Cortex of kidney (tissue), 1 donor: ENCODE measurements at places on chromosomes 16 and 17.

DNA sequence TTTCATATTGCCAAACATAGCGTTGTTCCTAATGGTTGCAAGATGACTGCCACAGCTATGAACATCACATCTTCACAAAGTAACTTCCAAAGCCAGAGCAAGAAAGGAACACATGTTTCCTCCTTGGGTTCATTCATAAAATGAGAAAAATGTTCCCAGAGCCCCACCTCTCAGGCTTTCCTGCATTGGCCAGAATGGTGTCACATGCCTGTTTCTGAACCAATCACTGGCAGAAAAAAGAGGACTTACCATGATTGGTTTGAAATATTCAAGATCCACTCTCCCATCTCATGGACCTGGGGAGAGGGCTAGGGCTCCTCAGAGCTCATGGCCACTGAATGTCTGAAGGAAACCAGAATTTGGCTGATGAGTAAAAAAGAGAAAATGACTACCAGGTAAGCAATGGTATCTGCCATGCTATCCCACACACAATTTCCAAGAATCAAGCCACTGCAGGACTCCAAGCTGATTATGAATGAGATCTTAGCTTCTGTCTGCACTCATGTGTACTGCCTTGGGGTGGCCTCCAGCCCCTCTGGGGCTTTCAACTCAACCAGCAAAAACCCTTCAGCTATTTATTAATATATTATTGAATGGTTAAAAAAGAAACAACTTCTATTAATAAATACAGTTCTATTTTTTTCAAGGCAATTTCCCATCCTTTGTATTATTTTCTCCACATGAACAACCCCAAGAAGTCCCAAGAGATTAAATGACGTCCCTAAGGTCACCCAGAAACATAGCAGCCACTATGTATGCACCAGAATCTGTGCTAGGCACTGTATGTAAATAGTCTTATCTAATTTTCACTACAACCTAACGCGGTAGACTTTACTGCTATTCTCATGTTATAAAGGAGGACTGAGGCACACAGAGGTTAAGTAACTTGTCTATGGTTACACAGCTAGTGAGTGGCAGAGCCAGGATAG is 61.4 kb upstream of the TMC5 start:
- no peak for DNase-seq

GRCh38 chr16:14658063-14658462 is 25.3 kb downstream of the BFAR start:
- DNase-seq: no peak

GRCh38 chr17:11535231-11535630 is 63.0 kb upstream of the DNAH9 start:
- DNase-seq: no peak

DNA sequence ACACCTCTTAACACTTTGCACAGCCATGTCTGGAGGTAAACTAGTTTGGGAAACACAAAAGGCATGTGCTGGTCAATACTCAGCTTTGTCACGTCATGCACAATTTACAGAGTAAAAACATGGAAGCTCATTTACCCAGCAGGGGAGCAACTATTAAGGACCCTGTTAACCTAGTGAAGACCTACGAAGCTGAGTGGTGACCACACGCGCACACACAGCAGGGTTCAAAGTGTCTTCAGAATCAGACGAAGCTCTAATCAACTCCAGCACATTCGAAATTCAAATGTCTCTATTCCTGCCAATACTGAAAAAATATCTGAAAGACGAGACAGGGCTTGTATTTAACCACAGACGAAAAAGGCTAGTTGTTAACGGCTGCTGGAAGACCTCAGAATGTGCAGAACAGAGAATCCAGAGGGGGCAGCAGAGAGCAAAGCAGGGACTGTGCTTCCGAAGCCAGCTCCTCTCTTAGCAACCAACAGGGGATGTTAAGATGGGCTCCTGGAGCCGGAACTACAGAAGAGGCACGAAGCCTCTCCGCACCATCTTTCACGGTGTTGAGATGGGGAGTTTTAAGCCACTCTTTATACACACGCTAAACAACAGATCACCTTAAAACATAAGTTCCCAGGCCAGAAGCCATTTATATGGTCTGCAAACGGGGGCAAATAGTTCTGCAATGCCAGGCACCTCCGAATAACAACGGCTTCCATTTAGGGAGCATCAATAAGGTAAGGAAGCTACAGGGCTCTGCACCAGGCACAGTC is 45.7 kb downstream of the CMTM4 start:
- no peak for DNase-seq

DNA sequence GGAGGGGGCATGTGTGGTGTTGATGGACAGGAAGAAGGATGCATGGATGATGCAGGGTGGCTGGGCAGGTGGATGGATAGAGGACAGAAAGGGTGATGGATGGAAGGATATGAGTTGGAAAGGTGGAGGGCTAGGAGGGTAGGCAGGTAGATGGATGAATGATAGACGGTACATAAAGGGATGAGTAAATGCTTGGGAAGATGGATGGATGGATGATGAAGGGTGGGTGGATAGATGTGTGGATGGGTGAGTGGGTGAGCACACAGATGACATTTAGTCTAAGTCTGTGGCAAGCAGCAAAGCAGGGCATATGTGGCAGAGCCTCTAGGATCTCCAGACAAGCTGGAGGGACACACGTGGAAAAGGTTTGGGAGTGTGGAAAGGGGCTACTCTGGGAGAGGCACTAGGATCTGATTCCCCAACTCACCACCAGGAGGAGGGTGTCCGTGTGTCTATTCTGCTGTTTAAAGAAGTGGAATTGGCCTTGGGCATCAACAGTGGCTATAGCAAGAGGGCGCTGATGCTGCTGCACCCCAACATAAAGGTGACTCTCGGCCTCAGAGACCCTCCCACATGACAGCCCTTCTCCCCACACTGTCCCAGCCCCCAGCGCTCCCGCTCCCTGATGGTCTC is 8.2 kb downstream of the PLD2 start:
- DNase-seq: no peak

- DNase-seq: no peak
These were observed 3.6 kb upstream of the CYTH1 start for GRCh38 chr17:78785663-78786057.

DNA sequence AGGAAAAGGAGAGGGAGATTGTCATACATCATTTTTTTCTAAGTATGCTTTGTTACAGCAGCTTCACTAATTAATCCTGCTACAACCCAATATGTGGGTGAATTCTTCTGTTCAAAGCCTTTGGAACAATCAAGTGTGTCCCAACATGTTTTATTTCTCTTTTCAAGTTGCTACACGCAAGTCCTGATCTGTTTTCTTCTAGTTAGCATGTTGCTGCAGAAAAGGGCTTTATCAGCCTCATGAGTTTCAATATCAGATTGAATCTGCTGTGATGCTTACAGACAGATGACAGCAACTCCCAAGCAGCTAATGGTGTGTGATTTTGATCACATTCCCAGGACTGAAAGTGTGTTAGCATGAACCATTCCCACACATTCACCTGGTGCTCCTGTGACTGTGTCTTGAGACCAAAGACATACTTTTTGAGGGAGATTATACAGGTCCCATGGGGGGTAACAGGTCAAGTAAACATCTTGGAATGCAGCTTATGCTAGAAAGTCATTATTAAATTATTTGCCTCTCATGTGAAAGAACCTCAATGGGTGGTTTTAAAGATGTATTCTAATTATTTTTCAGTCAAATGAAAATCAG is 96.9 kb upstream of the KCNJ16 start:
- DNase-seq: no peak

DNA sequence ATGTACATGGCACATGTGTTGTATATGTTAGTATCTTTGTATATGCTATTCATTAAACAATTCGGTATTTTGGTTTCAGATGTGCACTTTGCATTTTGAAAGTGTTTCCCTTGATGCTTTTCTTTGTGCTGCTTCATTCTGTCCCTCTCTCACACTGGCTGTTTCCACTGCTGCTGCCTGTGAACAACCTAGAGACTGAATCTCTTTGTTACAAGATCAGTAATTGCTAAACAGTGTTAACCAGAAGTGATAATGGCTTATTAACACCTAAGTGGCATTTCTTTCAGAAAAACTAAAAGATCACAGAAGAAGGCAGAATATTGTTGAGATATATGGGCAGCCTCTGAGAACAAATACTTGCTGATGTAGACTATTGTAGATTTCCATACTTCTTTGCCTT is 84.7 kb downstream of the KIF2B start:
- no peak for DNase-seq

DNA sequence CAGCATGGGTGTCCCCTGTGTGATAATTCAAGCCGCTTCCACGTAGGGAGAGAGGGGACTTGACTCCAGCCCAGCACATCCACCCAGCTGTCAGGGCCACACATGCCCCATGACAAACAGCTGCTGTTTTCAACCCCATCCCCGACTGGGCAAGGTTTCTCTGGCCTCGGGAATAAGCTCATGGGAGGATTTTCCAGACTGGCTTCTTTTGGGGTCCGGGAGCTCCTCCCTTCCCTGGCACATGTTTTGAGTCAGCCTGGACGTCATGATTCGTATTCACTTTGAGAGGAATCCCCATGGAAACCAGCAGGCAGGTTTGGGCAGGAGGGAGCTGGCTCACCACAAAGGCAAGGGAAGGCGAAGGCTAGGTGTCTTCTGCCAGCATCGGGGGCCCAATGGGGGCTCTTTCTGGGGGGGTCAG is 156.4 kb downstream of the CMIP start:
- no peak for DNase-seq

DNA sequence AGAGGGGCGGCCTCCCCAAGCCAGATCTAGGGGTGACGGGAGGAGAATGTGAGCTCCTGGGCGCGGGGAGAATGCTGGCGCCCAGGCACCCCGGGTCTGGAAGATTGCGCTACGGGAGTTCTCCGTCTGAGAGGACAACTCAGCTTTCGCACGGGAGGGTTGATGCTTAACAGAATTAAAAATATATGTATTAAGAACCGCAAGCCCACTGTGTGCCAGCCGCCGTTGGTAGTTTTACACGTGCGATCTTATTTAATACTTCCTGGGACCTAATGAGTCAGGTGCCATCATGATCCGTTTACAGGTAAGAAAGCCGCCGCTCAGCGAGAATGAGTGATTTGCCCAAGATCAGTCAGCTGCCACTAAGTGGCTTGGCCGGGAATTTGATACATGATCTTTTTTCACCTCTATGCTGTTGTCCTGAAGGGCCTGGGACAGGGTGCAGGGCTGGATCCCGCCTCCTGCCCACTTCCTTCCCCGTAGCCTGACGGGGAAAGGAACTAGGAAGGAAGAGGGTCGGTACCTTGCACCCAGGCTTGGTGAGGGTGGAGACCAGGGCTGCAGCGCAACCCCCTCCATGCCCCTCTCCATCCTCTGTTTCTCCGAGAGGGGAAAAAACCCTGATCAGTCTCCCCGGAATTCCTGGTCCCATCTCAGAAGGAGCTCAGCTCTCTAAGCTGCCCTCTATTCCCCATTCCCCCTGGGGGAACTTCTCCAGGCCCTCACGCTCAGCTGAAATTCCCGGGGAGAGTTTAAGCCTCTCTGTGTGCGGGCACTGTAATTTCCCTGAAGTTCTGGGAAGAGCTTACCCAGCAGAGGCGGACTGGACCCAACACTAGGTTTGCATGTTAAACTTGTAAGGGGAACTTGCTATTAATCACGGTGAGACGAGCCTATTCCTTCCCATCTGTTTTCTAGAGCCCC is 983 bp downstream of the VAT1L start:
- no peak for DNase-seq

- DNase-seq: no peak
These were observed 65.9 kb downstream of the CEP95 start for GRCh38 chr17:64572682-64573154.

- no peak for DNase-seq
These were observed 102.6 kb upstream of the HS3ST3A1 start for GRCh38 chr17:13704333-13704732.

DNA sequence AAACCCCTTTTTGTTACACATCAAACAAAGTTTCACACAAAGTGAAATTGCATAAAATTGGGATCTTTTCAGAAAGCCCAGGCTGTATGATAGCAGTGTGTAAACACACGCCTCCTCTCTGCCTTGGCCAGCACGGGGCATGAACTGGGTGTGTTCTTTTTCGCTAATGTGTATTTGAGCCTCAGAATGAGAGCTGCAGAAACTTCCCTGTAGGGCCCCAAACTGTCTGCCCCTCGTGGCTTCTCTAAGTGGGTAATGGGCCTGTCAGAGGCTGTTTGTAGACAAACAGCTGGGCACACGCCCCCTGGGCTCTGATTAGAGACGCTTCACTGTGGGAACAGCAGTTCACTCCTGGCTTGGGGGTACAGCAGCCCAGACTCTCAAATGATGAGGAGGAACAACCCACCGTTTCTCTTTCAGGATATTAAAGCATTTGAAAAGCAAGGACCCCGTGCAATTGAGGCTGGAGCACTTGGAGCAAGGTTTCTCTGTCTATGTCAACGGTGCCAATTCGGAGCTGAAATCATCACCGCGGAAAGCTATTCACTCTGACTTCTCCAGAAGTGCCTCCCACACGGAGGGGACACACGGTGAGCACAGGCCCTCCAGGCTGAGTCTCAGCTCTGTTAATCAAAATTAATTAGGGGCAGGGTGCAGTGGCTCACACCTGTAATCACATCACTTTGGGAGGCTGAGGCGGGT is 78.4 kb downstream of the KATNIP start:
- DNase-seq: no peak

DNA sequence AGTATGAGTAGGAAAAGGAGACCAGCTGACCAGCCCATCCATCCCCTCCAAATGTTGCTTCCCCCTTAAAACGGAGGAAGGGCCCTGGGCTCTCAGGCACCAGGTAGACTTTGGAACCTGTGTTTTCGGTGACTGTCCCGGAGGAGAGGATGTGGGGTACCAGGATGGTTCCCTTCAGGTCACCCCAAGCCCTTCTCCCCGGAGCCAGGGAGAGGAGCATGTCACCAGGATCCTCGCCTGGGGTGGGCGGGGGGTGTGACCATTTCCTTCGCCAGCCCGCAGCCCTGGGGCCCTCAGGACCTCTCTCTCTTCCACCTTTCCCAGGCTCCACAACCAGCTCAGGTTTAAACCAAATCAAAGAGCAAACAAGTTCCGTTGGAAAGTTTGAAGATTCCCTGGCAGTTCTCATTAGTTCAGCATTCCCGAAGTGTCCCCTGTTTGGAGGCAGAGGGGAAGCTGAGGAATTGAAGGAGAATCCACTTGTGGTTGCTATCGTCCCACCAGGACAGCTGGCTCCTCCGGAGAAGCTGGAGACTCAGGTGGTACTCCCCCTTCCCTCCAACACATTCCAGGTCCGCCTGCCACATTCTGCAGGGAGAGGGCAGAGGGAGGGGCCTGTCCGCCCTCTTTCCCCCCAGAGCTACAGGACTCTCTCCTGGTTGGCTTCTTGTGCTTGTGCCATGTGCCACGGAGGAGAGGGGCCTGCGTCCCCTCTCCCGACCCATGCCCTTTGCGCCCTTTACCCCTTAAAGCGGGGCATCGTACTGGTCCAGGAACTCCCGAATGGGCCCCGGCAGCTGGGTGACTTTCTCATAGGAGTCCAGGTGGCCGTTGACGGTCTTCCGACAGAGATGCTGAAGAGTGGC is 2.0 kb downstream of the SOCS3 start:
- no peak for DNase-seq

DNA sequence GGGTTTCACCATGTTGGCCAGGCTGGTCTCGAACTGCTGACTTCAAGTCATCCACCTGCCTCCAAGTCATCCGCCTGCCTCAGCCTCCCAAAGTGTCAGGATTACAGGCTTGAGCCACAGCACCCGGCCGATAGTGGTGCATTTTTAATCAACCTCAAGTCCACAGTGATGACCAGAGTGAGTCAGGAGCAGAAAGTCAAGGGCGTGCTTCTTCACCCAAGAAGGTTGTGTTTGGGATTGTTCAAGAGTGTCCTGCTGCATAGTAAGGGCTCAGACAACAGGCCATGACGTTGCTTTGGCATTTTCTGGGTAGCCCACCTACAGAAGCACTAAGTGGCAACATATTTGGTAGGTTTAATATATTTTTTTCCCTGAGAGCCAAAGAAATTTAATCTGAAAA is 108.3 kb upstream of the FAM20A start:
- no peak for DNase-seq

GRCh38 chr17:5596421-5596820 is 12.1 kb upstream of the NLRP1 start:
- no peak for DNase-seq
